ENCODE measurements at places on chromosomes 7 and 10. TPM values are rescaled to one million over a fixed set of nuclear protein-coding genes. Genes with fewer than 3 reads are reported as not detected.

DNA sequence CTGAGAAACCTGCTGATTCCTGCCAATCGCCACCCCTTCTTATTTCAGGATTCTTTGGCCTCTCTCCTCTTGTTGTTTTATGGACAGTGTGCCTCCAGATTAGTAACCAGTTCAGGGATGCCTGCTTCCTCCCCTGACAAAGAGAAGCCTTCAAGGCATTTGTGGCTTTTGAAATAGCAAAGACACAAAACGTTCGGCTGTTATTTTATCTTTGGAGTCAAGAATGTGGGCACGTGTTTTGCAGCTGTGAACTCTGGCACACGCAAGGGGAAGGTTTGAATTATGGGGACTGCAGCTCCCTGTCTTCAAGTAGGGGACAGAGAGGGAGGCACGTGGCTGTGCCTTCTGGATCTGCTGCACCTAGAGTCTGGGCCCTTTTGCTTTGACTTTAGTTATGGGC lies 157.9 kb upstream of the GRB10 start:
- no peak for DNase-seq
- peaks cover 7% of the 10 kb centered on the region for H3K27me3 ChIP-seq
- no peak overlapping the region for H3K27ac ChIP-seq
- H3K4me1 ChIP-seq: no peaks in the 10 kb centered on the region

Gene FOXI2
- not detected for total RNA-seq

DNA sequence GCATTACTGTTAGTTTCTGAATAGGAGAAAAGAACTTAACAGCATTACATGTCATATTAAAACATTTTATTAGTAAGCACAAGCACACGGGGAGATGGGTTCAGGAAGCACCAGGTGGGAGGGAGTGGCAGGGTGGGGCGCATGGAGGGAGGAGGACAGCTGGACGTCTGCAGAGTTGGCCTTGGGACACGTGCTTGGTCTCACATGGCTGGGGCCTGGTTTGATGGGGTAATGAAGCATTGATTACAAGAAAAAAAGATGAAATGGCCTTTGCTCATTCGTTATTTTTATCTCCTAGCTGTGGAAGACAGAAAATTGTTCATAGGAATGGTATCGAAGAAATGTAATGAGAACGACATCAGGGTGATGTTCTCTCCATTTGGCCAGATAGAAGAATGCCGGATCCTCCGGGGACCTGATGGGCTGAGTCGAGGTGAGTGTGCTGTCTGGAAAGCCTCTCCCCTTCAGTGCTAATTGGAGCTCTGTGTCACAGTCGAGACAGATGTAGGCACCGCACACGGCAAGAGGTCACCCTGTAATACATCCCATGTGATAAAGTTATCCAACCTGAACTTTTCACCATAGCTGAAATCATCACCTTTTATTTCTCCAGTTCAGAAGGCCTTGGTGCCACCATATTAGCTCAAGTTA lies 239.9 kb downstream of the CELF2 start:
- no peaks in the 10 kb centered on the region for H3K27me3 ChIP-seq
- H3K27ac ChIP-seq: peak overlapping the region; percentile 43
- H3K4me1 ChIP-seq: peaks cover 73% of the 10 kb centered on the region
- H3K36me3 ChIP-seq: peaks cover 89% of the 10 kb centered on the region
- H3K4me3 ChIP-seq: no peak overlapping the region

GRCh38 chr7:102061981-102062390 lies 224.7 kb upstream of the SH2B2 start:
- DNase-seq: no peak
- H3K4me3 ChIP-seq: no peak overlapping the region

Gene WDR37
- 31.9 TPM for total RNA-seq

Gene KCNH2
- total RNA-seq: 0.30 TPM

GRCh38 chr10:3625959-3626751 lies 158.9 kb downstream of the KLF6 start:
- H3K27me3 ChIP-seq: peaks cover 6% of the 10 kb centered on the region
- no peak overlapping the region for H3K4me3 ChIP-seq
- no peaks in the 10 kb centered on the region for H3K36me3 ChIP-seq

Gene PHYHIPL
- total RNA-seq: not detected
